ENCODE measurements at places on chromosomes 11 and 22. TPM values are rescaled to one million over a fixed set of nuclear protein-coding genes. Genes with fewer than 3 reads are reported as not detected.

SCGB2A2 gene
- not detected for total RNA-seq

MICAL3 gene
- total RNA-seq, result 19.5 TPM

UBQLNL gene
- 0.21 TPM for total RNA-seq

APOBEC3H gene
- 34.3 TPM for total RNA-seq

ART1 gene
- not detected for total RNA-seq

CSTPP1 gene
- 12.5 TPM for total RNA-seq

LMO2 gene
- not detected for total RNA-seq

DNA sequence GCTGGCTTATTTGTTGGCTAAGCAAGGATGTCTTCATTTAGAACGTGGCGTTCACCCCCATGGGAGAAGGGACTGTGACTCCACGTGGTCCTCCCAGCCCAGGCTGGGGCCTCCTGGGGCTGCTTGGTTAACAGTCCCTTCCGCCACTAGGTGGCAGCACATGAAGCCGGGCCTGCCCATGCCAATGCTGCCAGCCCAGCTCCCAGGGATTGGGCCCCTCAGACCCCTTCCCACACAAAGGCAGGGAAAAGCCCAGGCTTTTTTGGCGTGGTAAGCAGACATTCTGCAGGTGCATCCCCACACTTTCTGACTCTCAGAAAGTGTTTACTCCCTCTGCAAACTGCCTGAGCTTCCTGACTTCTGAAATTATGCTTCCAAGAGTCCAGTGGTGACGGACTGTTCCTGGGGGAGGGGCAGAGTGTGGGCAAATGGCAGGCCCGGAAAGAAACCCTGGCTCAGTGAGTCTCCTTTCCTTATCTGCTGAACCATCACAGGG lies 3.1 kb downstream of the CBX6 start:
- peak; percentile 94 for DNase-seq

DNA sequence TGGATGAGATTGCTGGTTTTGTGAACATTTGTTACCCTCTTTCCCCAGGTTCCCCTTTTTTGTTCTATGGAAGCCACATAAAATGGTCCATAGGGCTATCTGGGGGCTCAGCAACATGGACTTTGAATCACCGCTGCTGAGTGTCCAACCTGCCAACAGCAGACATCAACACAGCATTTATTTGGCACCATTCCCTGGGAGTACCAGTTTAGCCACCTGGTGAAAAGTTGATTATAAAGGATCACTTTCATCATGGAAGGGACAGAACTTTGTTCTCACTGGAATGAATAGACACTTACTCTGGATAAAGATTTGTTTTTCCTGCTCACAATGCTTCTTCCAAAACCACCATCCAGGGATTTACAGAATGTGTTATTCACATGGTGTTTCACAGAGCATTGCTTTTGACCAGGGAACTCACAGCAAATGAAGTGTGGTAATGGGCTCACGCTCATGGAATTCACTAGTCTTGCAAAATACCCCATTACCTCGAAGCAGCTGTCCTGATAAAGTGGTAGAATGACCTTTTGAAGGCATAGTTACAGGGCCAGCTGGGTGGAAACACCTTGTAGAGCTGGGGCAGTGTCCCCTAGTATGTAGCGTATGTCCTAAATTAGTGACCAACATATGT lies 43.9 kb downstream of the ADM start:
- no peak for DNase-seq

GRCh38 chr11:125929445-125930075 lies 16.3 kb upstream of the VSIG10L2 start:
- no peak for DNase-seq

DNA sequence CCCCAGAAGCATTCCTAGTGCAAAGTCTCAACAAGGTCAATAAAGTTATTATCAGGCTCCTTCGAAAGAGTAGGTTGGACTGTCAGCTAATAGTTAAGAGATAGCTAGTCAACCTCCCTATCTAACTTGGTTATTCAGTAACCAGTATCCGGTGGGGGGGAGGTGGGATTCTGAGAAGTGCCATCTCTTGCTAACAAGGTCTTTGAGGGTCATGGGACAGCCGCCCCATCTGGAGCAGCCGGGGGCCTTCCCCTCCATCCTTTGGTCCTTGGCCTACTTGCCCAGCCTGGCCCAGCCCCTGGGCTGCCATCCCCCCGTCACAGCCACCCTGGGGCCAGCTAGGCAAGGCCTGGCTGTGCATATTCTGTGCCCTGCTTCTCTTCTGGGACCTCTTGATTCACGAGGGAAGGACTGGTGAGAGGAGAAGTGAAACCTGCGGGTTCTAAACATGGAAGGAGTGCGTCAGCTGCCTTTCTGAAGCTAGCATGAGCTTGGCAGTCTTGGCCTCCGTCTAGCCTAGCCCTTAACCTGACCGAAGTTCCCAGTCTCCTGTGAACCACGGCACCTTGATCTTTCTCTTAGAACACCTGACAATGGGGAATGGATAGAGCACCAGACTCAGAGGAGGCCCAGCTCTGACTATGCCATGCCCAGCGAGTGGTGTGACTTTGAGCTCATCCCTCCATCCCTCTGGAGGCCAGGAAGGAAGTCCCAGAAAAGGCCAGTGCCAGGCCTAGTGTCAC lies 9.3 kb downstream of the SLC37A2 start:
- DNase-seq, result no peak

DNA sequence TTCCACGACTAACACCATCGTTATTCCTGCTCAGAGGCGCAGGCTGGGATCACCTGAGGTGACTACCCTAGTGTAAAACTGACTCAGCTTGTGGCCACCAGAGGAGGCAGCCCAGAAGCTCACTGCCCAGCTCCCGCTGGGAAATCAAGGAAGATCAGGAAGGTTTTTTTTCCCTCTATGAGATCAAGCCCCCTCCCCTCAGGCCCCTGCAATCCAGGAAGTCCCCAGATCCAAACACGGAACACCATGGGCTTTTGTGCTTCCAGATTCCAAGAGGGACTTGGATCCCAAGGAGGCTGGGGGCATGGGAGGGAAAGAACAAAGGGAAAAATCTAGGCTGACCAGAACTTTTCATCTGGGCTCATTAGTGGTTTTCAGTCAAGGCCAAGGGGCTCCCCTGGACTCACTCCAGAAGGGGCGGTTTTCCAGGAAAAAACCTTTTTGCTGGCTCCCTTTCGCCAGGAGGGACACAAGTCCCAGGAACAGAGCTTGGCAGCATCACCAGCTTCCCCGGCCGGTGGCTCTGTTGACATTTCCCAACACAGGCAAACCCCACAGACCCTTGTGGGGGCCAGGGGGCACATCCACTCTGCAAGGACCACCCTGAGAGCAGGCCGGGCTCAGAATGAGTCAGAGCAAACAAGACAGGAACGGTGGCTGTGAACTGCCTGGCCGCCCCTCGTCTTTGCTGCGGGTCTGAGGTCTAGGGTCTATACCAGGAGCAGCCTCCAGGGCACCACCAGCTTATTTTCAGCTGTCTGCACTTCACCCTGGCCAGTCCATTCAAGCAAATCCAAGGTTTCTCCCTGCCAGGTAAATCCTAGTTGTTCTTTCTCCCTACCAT lies 36.8 kb downstream of the MYH9 start:
- DNase-seq, result no peak

DNA sequence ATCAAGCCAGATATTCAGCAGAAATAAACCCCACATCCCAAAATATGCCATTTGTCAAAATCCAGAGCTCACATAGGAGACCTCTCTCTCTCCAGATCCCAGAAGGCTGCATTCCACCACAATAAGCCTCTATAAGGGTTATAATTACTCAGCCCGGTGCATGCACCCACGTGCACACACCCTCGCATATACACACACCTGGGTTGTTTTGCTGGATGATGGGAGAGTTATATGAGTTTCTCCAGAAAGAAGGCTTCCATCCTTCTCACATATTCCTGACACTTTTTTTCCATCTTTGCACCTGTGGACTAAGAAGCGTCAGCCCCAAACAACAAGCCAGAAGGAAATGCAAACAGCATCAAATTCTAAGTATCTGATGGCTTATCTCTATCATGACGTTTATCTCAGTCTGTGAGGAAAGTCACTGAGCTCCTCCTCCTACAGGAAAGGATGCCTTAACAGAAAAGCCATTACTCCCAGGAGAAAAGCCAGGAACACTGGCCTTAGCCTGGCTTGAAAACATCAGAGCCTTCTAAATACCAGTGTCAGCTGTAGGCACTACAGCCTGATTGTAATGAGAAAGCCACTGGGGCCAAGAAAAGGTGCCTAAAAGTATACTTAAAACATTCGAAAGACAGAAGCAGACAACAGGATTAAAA lies 253.2 kb downstream of the LARGE1 start:
- no peak for DNase-seq

DNA sequence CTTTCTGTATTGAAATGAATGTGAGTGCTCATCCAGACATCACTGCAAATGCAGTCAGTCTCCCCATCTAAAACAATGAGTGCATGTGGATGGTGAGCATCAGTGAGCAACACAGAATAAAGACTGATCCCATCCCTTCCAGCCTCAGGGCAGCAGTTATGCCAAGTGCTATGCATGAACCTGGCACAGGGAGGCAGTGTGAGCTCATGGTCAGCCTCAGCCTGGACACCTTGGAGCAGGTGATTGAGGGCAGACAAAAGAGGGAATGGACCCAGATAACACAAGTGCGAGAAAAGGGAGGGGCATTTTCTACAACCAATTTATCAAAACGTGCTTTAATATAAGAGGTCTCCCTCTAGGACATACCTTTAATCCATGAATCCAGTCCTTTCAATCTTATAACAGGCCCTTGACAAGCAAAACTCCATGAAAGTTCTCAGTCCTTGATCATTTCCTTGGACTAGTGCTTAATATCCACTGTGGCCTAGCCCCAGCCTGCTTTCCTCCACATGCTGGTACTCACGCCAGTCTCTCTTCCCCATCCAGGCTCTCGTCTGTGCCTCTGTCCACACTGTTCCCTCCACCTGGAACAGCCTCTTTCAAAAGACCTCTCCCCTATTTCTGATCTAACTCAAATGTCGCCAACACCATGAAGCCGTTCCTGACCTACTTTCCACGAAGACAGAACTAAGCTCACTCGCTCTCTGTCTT lies 50.5 kb upstream of the LRRC55 start:
- no peak for DNase-seq

- DNase-seq, result no peak
Observed at GRCh38 chr22:38774496-38775166, 18.8 kb upstream of the SUN2 start.

- no peak for DNase-seq
Observed at GRCh38 chr11:1337647-1338007, 28.2 kb upstream of the TOLLIP start.

- no peak for DNase-seq
Observed at GRCh38 chr11:70662691-70663098, 264.4 kb downstream of the CTTN start.

DNA sequence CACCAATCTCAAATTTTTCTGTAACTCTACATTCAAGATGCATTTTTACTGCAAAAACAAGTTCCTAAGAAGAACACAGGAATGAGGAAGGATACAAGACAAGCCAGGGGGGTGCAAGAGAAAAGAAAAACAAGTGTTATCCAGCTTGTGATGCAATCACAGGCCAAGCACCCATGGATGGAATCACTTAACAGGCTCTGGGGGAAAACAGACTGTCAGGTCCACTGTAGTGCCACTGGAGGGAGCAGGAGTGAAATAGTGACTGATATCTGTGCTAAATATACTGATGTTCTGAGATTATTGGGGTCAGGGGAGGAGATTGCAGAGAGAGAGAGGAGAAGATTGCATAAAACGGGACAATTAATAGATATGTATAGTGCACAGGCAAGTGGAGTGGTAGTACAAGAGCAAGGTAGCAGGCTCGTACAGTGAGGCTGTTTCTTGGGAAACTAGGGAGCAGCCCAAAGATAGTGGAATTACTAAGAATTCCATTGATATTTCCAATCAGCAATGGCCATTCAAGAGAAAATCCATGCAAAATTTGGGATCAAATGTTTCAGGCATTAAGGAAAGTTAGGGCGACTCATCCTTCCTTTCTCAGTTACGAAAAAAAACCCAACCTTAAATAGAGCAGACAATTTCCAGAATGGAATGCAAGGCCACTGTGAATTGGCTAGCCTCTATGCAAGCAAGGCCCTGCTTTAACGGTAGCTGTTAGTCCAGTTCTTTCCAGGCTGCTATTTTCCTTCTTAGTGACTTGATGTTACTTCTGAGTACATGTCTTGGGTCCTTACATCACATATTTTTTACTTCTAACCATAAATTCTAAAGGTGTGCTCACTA lies 52.2 kb upstream of the CEP126 start:
- no peak for DNase-seq

GRCh38 chr22:32722441-32722840 lies 79.1 kb upstream of the TIMP3 start:
- DNase-seq, result no peak

GRCh38 chr11:86355256-86355655 lies 19.4 kb upstream of the CCDC81 start:
- no peak for DNase-seq

GRCh38 chr11:74168838-74169237 lies 2.0 kb downstream of the C2CD3 start:
- no peak for DNase-seq

GRCh38 chr22:40363059-40363458 lies 7.3 kb upstream of the SGSM3 start:
- DNase-seq, result no peak

DNA sequence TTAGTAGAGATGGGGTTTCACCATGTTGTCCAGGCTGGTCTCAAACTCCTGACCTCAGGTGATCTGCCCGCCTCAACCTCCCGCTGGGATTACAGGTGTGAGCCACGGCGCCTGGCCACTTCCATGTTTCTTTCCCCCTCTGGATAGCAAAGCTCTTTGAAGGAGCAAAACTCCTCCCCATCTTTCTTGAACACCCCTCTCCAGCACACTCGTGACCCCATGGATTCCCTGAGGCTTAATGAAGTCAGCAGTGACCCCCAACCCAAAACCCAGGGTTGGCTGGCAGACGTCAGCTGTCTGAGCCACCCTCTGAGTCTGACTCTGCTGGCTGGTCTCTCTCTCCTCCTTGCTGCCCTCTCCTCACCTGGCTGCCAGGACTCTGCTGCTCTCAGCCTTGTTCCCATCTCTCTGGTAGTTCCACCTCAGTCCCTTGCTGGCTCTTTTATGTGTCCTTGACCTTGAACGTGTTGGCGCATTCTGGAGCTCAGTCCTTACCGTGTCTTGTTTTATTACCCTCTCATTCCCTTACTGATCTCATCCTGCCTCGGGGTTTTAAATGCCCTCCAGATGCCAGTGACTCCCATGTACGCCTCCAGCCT lies 44.5 kb downstream of the PARVG start:
- no peak for DNase-seq

- no peak for DNase-seq
Observed at GRCh38 chr11:57100638-57101331, 81.0 kb upstream of the LRRC55 start.

- no peak for DNase-seq
Observed at GRCh38 chr11:16007514-16007913, 348.8 kb downstream of the SOX6 start.

DNA sequence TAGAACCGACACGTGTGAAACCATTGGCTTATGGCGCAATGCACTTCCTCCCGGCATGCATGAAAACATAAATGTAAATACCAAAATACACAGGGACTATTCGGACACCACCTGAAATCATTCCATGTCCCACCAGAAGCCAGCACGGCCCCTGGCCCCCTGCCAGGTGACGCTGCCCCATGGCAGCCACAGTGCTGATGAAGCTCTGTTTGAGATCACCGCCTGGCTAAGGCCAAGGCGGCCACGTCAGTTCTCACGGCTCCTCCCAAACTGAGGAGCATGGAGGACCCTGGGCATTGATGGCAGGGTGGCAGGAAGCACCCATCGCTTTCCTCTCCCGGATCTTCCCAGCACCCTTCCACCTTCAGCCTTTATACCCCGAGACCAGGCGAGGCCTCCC lies 89.5 kb downstream of the CDKN1C start:
- no peak for DNase-seq
